ENCODE measurements at places on chromosomes 2 and 18.

DNA sequence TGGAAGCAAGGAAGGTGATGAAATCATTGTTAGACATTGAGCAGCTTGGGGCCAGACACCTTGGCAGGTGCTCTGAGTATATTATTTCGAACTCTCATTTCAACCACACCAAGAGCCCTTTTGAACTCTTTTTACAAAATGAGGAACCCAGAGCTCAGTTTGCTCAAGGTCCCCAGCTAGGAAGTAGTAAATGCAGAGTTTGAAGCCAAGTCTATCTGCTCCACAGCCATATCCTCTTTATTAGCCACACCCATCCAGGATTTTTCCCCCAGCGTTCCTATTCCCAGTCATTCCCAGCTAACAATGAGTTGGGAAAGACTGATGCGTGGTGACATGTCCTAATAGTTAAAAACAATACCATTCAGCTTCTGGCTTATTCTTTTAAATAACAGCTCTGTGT lies 40.2 kb downstream of the SEMA4F start:
- DNase-seq = no peak

DNA sequence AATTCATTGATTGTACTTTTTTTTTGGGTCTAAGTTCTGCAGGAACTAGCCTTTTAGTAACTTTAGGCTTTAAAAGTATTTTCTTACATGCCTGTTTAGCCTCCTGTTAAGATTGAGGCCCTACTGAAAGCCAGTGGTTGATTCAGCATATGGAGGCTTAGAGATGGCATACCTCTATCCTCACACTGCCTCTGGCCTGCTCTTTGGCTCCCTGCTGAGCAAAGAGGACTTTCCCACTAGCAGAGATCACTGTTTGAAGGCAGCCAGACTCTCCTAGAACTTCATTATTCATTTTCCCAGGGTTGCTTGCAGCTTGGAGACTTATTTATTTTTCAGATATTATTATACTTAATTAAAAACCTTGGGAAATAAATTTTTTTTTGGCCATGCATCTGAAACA lies 405.6 kb upstream of the MEX3C start:
- DNase-seq = no peak

DNA sequence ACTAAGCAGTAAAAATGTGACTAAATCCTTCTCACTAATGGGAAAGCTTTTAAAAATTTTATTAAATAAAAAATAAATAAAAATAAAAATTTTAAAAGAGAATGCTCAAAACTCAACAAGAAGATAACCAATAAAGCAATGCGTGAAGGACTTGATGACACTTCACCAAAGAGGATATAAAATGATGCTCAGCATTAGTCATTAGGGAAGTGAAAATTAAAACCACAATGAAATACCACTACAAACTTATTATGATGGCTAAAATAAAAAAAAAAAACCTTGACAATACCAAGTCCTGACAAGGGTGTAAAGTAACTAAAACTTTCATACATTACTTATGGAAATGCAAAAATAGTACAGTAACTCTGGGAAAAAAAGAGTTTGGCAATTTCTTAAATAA lies 3.3 kb upstream of the WDR75 start:
- no peak for DNase-seq

DNA sequence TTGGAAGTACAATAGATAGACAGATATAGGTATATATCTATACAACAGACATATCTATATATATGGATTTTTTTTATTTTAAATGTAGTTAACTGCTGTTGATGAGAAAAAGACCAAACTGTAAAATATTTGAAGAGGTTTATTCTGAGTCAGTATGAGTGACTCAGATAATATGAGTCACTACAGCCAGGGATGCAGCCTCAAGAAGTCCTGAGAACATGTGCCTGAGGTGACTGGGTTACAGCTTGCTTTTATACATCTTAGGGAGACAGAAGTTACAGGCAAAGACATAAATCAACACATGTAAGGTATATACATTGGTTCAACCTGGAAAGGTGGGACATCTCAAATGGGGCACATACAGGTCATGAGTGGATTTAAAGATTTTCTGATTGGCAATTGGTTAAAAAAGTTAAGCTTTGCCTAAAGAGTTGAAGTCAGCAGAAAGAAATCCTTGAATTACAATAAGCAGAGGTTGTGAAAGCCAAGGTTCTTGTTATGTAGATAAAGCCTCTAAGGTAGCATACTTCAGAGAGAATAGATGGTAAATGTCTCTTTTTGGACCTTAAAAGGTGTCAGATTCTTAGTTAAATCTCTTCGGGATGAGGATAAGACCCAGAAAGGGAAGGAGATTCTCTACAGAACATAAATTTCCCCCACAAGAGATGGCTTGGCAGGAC lies 149.9 kb downstream of the RBM43 start:
- DNase-seq = peak; percentile 40

DNA sequence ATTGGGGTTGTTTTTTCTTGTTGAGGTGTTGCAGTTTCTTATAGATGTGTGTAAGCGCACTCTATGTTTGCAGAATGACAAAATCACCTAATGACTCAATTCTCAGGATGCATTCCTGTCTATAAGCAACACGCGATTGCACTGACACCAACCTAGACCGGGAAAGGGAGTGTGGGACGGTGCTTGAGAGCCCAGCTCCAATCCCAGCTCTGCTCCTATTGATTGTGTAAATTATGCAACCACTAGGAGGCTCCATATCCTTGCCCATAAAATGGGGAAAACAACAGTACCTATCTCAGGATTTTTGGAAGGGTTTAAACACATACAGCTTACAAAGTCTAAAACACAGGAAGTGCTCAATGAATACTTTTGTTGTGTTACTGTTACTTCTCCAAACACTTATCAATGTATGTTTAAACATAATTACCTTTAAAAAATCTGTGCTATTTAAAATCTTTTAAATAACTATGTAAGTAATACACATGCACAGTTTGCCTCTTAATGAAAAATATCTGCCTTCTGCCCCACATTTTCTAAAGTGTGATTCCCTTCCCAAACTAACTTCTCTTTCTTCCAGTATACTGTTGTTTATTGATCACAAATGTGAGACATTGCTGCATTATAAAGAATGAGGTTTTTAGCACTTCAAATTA lies 132.5 kb downstream of the SPHKAP start:
- peak; percentile 8 for DNase-seq

GRCh38 chr2:88190808-88191721 lies 20.9 kb downstream of the THNSL2 start:
- DNase-seq = no peak

GRCh38 chr18:3715231-3716080 lies 265.5 kb downstream of the TGIF1 start:
- no peak for DNase-seq

- DNase-seq = no peak
These were observed 131.5 kb downstream of the SOCS6 start for GRCh38 chr18:70420146-70420898.

- no peak for DNase-seq
These were observed 828.6 kb upstream of the POU3F3 start for GRCh38 chr2:104025295-104025694.
